DMS79 treated with DMSO at 0.1 percent for 48 hours (cell line): ENCODE measurements at places on chromosomes 5 and 9.
A peak's percentile ranks its signal among the peaks of the same experiment; 100 is the strongest.

GRCh38 chr5:10169359-10169758 lies 80.3 kb downstream of the ATPSCKMT start:
- DNase-seq: no peak

DNA sequence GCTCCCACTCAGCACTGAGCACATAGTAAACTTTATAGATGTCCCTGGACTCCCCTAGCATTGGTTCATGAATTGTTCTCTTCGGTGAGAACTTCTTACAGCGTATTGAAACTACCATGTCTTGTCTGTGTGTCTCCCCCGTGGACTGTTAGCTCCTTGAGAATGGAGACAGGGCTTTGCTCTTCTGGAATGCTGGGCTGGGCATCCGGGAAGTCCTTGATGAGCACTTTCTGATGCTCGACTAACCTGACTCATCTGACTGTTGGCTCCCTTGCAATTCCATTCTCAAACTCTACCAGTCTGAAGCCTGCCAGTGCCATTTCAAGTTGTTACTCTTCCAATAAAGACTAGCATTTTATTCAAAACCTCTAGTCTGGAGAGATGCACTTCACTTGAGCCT lies 15.0 kb upstream of the PFDN1 start:
- DNase-seq: no peak

DNA sequence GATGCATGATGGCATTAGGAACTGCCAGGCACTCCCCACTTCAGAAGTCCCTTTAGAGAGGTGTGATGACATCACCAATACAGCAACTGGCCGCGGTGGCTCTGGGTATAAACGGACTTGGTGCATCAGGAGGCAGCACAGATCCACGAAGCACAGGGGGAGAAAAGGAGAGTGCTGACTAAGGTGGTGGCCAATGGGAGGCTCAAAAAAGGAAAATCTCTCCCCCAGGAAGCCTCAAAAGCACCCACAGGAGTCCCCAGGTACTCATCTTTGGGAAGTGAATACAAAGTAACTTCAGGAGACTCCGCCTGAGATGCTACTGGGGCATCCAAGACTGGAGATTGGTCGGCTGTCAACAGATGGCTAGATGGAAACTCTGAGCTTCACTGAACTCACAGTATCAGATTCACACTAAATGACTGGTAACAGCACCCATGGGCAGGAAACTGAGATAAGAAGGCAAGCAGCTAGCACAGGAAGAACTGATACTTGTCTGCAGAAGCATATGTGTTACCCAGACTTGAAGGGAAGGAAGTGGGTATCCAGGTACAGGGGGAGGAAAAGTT lies 7.6 kb downstream of the TTC39B start:
- DNase-seq: no peak

DNA sequence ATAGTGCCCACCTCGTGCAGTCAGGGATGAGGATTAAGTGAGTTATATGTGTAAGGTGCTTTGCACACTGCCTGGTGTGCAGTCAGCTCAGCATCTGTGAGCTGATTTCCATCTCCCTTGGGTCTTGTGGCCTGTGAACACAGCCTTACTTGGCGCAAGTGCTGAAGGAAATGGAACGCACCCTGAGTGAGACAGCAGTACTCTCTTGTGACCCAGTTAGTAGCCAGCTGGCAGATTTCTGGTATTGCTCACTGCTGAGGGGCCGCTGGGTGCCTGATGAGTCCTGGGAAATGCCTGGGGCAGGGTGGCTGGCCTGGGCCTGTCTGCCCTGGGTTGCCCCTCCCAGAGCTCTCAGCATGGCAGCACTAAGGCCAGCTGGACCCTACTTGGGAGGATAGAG lies 90.9 kb upstream of the BOD1 start:
- DNase-seq: no peak

- DNase-seq: no peak
Observed at GRCh38 chr9:112002847-112003457, 106.3 kb downstream of the UGCG start.

DNA sequence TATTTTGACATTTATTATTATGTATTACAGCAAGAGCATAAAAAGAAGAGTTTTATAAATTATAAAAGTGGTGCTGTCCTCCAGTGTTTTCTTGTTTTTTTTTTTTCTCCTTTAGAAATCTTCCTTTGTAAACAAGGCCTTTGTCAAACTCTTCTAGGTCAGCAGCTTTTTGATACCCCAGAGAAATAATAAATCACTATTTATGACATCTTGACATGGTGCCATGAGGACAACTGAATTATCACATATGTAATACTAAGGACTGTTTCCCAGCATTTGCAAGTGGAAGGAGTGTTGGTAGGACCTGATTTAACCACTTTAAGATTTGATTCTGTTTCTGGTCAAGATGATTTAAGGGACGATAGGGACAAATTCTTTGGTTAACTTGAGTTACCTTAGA lies 4.6 kb downstream of the SMARCA2 start:
- no peak for DNase-seq

- no peak for DNase-seq
Observed at GRCh38 chr9:113922160-113922559, 46.1 kb downstream of the ZNF618 start.

- DNase-seq: no peak
Observed at GRCh38 chr5:157446412-157446935, 13.5 kb upstream of the NIPAL4 start.

DNA sequence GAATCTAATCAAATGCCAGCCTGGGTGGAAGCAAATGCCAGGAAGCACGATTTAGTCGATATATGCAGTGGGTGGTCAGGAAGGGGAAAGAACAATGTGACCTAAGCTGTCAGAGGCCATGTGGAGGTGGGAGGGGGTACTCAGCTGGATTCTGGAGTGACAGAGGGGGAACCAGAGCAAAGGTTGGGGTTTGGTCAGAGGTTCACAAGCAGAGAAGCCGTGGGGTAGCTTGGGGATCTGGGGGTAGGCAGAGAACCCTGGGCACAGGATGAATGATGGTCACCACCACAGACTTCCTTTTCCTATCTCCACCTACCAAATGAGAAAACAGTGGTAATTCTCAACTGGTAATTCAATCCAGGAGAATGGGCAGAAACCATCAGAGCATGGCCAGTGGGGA lies 24.1 kb upstream of the ARAP3 start:
- DNase-seq: no peak

DNA sequence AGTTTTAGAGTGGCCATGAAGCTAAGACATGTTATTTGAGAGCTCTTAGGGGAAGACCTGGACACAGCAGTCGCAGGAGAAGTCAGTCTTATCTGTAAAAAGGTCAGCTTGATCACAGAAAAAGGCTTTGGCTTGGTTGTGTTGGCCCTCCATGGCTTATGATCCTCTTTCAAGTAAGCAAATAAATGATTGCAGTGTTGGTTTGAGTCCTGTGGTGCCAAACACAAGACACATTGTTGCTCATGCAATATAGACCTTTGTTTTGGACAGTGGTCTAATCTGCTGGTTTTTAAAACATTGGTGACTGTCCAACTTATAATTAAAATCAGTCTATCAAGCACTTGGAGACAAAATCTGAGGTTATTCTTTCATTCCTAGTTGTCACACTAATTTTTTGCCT lies 54.0 kb downstream of the DOCK8 start:
- DNase-seq: no peak

DNA sequence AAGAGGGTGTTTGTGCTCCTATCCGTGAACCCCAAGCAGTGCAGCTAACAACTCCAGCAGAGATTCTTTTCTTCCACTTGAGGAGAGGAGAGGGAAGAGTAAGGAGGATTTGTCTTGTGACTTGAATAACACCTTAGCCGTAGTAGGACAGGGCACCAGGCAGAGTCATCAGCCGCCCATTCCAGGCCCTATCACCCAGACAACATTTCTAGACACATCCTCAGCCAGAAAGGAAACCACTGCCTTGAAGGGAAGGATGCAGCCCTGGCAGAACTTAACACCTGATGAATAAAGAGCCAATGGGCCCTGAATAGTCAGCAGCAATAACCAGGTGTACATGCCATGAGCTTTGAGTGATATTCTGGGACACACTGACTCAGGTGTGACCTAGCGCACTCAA lies 1013.0 kb upstream of the COX7C start:
- DNase-seq: no peak

- peak; percentile 25 for DNase-seq
Observed at GRCh38 chr5:98768160-98768959, 5.1 kb upstream of the RGMB start.

- DNase-seq: peak; percentile 56
Observed at GRCh38 chr5:147310059-147310704, 75.4 kb downstream of the STK32A start.

GRCh38 chr9:72478966-72479365 lies 42.4 kb upstream of the TMC1 start:
- DNase-seq: no peak

DNA sequence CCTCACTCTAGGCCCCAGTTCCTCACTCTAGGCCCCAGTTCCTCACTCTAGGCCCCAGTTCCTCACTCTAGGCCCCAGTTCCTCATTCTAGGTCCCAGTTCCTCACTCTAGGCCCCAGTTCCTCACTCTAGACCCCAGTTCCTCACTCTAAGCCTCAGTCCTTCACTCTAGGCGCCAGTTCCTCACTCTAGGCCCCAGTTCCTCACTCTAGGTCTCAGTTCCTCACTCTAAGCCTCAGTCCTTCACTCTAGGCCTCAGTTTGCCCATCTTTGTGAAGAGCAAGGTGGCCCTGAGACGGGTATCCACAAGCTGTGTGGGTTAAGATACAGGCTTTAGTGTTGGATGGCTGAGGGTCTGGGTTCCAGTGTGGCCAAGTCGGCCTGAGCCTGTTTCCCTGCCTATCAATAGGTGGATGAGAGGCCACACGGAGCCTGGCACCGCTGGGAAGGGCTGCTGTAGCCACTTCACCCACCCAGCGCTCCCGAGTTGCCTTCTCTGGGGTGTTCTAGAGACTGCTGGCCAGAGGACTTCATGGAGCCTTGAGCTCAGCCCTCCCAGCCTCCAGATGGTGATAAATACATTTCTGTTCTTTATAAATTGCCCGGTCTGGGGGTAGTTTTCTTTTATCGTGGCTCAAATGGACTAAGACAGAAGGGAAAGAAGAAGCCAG lies 150.2 kb downstream of the RXRA start:
- DNase-seq: no peak

DNA sequence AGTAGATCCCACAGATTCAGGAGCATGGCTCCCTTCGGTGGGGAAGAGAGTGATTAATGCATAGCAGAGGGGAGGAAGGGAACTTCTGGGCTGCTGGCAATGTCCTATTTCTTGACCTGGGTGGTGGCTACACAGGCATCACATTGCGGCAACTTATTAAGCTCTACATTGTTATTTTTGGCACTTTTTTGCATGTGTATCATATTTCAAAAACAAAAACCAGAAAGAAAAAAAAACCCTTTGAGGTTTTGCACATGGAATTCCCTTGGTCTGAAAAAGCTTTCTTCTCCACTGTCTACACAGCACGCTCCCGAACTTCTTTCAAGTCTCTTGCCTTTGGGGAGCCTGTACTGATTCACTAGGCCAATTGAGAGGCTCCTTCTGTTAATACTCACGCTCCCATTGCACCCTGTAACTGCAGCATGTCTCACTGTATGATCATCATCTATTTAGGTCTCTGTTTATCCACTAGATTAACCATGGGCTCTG lies 25.1 kb downstream of the CEMIP2 start:
- DNase-seq: no peak

- no peak for DNase-seq
Observed at GRCh38 chr9:127767410-127767809, 11.1 kb downstream of the SH2D3C start.

- DNase-seq: no peak
Observed at GRCh38 chr5:50435168-50435567, 5.9 kb downstream of the EMB start.

DNA sequence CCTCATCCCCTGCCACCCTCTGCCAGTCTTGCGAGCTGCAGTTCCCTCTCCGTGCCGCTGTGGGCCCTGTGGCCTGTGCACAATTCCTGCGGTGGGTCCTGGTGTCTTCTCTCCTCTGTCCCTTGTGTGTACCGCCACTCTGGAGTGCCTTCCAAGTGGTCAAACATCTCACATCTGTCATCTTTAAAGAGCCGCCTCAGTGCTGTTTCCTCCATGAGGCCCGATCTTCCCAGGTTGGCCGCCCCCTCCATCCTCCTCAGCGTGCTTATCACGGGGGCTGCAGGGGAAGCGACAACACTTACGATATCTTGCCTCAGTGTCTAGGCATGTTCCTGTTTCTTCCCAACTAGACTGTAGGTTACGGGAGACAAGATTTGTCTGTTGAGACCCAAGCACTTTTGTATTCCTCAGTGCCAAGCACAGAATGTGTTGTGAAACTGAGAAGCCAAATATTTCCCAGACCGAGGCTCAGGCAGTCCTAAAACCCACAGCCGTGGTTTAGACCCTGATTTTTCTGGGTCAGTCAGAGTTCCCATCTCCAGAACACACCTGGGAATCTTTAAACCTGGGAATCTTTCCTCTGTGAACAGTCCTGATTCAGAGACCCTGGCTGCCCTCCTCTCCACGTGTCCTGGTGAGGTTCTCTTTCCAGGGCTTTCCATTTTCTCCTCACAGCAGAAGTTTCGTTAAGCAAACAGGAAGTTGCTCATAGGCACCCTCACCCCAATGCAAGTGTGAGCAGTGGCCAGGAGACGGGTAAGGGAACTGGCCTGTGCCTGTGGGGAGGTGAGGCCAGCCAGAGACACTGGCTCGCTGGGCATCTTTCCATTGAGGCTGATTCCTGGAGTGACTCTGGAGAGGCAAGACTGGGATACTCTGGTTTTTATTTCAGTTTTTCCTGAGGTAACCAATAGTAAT lies 28.8 kb downstream of the SLC46A2 start:
- no peak for DNase-seq

- no peak for DNase-seq
Observed at GRCh38 chr5:88398316-88398715, 129.7 kb upstream of the TMEM161B start.

DNA sequence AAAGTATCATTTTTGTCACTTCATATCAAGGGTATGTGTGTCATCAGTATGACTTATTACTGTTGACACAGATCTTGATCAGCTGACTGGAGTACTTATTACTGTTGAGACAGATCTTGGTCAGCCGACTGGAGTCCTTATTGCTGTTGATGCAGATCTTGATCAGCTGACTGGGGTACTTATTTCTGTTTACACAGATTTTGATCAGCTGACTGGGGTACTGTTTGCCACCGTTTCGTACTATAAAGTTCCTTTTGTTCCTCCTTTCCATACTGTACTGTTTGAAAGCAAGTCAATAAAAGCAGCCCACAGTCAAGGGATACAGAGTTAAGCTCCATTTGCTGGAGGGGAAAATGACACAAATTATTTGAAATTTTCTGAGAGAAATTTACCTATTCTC lies 347.3 kb downstream of the CDH12 start:
- DNase-seq: no peak

- DNase-seq: no peak
Observed at GRCh38 chr5:113197456-113198200, 221.0 kb downstream of the DCP2 start.

DNA sequence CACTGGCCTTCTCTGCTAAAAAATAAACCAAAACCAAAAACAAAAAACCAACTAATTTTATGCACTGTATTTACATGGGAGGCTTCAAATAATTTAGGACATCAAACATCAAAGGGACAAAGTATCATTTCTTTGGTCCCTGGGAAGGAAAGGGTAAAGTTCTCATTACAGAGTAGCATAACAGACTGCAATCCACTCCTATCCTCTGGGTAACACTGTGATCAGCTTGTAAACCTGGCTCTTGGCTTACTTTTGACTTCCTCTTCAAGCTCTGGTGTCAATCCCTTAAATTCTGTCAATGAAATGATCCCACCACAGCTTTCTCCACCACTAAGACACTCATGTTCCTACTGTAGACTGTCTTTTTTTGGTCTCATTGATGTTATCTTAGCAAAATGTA lies 69.8 kb upstream of the VCAN start:
- DNase-seq: no peak

GRCh38 chr9:10032166-10032565 lies 580.6 kb downstream of the PTPRD start:
- no peak for DNase-seq
